ENCODE measurements at places on chromosomes 1 and 21.

DNA sequence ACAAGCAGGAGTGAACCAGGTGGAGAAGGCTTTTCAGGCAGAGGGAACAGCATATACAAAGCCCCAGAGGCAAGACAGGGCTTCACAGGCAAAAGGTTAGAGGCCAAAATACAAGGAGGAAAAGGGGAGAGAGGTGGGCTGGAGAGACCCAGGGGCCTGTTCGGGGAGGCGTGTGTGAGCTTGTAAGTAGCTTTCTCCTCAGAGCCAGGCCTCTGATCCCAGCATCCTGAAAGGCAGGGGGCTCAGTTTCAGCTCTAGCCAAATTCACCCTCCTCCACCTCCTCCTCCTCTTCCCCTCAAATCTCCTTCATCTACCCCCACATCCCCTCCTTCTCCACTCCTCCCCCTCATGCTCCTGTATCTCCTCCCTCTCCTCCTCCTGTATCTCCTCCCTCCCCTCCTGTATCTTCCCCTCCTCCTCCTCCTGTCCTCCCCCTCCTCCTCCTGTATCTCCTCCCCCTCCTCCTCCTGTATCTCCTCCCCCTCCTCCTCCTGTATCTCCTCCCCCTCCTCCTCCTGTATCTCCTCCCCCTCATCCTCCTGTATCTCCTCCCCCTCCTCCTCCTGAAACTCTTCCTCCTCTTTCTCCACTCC, 148.6 kb downstream of the ST6GALNAC5 start:
- no peak for DNase-seq

- DNase-seq = no peak
Measured at GRCh38 chr1:230752407-230752806, 5.2 kb downstream of the CAPN9 start.

DNA sequence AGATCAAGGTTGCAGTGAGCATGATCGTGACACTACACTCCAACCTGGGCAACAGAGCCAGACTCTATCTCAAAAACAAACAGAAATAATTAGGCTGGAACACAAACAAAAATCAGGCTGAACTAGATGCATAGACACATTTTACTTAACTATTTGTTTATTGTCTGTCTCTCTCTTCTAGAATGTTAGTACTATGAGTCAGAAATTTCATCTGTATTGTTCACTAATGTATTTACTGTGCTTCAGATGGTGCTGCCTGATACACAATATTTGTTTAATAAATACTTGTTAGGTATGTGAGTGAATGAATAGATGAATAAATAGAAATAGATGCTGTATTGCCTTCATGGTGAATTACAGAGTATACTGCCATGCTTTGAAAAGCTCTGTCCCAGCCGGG, 6.0 kb upstream of the LIN28A start:
- no peak for DNase-seq

GRCh38 chr1:22101995-22102394, 40.9 kb downstream of the WNT4 start:
- no peak for DNase-seq

GRCh38 chr1:193457676-193458075, 271.3 kb upstream of the B3GALT2 start:
- no peak for DNase-seq

- no peak for DNase-seq
Measured at GRCh38 chr21:42683371-42684108, 30.1 kb downstream of the PDE9A start.

- DNase-seq = no peak
Measured at GRCh38 chr1:180836449-180836848, 76.2 kb upstream of the KIAA1614 start.

- DNase-seq = no peak
Measured at GRCh38 chr1:233544304-233544703, 69.6 kb upstream of the KCNK1 start.

GRCh38 chr21:31682620-31683019, 23.1 kb downstream of the SOD1 start:
- no peak for DNase-seq

DNA sequence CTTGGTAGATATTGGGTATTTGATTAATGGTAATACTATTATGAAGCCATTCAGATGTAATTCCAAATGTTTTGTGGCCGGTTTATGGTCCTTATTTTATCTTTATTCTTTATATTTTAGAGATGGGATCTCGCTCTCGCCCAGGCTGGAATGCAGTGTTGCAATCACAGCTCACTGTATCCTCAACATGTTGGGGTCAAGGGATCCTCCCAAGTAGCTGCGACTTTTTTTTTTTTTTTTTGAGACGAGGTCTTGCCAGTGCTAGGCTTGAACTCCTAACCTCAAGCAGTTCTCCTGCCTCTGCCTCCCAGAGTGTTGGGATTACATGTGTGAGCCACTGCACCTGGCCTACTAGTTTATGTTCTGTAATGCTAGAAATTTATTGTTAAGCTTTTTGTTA, 4.7 kb downstream of the DDI2 start:
- no peak for DNase-seq

DNA sequence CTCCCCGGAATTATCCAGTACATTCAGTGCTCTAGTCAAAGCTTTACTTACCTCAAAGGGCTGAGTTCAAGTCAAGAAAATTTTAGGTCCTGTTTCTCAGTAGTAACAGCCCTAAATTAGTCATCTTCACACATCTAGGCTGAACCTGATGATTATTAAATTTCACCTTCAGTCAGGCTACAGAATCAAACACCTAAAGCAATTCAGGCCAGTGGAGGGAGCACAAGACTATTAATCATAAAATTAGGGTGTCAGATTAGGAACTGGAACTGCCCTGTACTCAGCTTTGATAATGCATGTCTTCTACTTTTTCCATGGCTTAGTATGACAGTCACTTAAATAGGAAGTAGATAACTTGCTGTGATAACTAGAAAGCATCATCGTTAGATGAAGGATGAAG, 28.4 kb upstream of the BCAS2 start:
- no peak for DNase-seq

- no peak for DNase-seq
Measured at GRCh38 chr1:205225901-205226765, 1.6 kb upstream of the TMCC2 start.

GRCh38 chr1:54768093-54768492, 3.8 kb upstream of the PARS2 start:
- DNase-seq = no peak

Measured in stimulated activated CD4-positive, alpha-beta T cell treated with anti-CD3 and anti-CD28 coated beads, Interleukin-1b, Interleukin-23, amount 100 ng/mL, for 1 hour (primary cell).